ENCODE measurements at places on chromosomes 5 and 9.

- no peak for DNase-seq
Observed at GRCh38 chr5:143251190-143251589, 152.3 kb downstream of the NR3C1 start.

DNA sequence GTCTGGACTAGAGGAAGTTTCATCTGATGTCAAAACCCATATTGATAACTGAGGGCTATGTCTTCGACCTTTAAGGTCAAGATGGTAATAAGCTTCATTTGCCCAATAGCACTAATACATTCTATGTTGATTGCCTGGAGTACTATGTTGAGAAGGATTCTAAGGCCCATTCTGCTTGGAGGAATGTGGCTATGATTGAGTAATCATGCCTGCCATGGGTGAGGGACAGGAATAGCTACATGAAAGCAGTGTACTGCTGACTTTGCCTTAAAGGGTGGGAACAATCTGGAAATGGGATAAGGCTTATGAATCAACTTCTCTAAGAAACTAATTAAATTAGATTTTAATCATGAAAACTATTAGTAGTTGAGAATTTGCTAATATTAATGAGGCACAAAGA, 13.6 kb downstream of the NNT start:
- no peak for DNase-seq

DNA sequence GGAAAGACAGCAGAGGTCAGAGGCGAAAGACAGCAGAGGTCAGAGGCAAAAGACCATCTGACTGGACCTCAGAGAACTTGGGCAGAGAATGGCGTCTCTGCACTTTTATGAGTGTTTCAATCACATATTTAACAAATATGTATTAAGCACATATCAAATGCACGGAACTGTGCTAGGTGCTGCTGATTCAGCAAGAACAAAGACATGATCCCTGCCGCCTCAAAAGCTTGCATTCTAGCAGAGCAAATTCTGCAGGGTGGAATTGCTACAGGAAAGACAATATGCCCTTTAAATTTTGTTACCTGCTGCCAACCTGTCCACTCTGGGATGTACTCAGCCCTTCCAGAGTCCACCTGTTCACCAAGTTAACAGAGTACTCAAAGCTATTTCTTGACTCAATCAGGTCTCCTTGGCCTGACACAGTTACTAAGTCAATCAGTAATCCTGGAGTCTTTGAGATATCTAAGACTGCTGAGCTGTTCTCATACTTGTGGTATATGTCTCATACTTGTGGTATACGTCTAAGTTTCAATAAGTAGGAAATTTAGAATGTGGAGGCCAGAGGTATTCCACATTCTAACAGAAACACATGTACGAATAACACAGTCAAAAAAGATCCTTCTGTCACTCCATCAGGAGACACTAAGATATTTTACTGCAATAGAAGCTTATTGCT, 131.8 kb downstream of the GNAQ start:
- no peak for DNase-seq

DNA sequence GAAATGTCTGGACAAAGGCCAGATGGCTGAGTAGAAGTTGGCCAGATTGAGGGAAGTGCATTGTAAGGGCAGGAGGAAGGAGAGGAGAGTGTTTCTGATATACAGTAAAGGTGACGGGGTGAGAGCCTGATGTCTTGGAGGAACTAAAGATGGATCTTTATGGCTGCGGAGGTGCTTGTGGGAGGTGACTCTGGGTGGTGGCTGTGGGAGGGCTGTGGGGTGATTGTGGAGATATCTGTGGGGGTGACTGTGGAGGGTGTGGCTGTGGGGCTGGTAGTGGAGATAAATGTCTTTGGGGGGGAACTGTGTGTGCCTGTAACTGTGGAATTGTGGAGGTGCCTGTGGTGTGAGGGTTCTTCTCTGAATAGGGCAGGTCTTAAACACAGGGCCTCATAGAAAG, 121.4 kb downstream of the CMYA5 start:
- no peak for DNase-seq

DNA sequence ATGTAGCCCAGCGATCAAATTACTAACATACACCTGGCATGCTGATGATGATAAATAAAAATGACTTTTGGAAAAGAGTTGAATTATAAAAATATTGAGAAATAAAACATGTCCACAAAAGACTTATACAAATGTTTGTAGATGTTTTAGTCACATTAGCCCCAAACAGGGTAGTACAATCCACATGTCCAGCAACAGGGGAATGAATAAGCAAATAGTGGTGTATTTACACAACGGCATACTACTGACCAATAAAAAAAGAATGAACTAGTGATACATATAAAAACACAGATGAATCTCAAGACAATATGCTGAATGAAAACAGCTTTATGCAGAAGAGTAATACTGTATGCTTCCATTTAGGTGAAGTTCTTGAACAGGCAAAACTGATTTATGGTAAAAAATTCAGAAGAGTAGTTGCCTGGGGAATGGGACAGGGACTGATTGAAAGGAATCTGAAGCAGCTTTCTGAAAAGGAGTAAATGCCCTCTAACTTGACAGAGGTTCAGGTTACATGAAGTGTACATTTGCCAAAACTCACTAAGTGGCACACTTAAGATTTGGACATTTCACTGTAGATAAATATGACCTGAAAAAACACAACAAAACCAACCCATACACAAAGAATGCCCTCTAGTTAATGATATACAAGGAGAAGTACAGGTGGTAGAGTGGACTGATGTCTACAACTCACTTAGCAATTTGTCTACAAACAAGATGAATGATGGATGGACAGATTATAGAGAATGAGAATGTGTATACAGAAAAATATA, 35.4 kb downstream of the ACTL7A start:
- no peak for DNase-seq

DNA sequence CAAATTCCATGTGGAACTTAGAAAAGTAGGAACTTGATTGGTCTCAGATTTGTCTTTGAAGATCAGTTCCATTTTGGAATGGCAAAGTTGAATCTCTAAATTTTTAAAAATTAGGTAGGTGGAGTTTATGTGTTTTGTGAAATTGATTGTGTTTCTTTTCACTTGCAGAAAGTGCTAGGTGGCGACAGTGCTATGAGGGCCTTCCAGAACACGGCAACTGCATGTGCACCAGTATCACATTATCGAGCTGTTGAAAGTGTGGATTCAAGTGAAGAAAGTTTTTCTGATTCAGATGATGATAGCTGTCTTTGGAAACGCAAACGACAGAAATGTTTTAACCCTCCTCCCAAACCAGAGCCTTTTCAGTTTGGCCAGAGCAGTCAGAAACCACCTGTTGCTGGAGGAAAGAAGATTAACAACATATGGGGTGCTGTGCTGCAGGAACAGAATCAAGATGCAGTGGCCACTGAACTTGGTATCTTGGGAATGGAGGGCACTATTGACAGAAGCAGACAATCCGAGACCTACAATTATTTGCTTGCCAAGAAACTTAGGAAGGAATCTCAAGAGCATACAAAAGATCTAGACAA, 2.8 kb downstream of the PHAX start:
- no peak for DNase-seq

DNA sequence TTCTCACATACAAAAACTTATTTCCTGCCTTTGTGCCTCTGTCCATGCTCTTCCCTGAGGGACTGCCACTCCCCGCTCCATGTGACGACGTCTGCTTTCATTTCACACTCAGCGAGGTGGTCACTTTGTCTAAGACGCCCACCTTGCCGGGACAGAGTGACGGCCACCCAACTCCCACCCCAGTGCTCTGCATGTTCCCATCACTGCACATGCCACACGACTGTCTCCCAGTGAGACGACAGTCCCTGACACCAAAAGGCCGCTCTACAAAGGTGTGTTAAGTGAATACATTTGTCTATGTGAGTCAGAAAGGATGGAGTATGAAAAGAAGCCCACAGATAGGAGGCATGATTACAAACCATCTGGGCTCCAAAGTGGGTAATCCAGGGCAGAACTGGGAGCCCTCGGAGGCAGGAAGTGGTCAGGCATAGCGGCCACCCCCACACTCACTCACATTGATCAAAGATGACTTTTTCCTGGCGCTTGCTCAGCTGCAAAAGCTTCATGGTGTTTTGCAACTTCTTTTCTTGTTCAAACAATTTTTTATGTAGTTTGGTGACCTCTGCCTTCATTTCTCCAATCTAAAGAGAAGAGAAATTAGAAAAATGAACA, 185.8 kb downstream of the CDK5RAP2 start:
- no peak for DNase-seq

- no peak for DNase-seq
Observed at GRCh38 chr5:60685700-60686099, 14.3 kb downstream of the DEPDC1B start.

- DNase-seq = no peak
Observed at GRCh38 chr5:110112348-110112747, 422.6 kb downstream of the MAN2A1 start.

GRCh38 chr5:96350678-96351077, 82.4 kb downstream of the PCSK1 start:
- no peak for DNase-seq

DNA sequence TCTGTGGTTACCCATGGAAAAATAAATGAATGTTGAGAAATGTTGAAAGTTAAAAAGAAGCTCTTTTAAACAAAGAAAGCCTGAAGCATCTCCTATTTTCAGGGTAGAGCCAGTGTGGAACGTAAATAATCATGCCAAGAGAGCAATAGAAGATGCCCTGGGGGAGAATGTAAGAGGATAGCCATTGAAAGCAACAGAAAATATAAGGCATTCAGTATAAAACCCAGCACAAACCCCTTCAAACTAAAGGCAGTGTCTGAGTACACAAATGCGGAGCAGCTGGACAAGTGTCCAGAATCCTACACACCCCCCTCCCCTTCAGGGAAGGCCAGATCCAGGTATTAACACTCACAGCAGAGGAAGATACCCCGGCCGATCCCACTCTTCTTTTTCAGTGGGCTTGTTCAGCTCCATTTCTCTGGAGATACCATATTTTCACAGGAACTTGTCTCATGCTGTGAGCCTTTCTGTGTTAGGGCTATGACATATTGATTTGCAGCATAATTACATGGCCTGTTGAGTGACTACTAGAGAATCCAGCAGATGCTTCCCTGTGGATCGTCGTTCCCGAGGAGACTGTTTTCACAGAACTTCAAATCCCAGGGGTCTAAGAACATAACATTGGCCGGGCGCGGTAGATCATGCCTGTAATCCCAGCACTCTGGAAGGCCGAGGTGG, 101.2 kb downstream of the PLK2 start:
- DNase-seq = no peak

DNA sequence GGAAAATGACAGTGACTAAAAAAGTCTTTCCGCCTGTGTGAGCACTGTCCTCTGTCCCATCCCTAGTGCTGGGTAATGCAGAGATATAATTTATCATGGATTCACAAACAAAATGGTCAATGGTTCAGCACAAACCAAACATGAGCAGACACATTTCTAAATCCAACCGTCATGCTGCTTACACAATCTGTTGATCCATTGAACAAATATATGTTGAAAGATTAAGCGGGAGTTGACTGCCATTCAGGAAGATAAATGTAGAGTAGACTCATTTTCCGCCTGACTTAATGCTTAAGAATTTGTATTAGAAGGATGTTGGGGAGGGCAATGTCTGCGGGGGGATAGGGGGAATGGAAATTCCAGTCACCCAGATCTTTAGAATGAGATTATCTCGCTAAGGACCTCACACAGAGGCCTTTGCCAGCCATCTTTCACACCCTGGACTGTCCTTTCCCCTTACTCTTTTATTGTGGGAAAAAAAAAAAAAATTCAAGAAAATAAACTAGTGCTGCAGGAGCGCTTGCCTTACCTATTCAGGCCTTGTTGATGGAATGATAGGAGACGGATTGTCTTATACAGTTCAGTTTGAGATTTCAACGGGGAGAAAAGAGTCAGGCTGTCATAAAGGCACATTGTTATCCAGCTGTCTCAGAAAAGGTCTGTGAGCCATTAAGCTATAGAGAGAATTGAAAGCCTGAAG, 153.7 kb downstream of the TLE1 start:
- DNase-seq = no peak

DNA sequence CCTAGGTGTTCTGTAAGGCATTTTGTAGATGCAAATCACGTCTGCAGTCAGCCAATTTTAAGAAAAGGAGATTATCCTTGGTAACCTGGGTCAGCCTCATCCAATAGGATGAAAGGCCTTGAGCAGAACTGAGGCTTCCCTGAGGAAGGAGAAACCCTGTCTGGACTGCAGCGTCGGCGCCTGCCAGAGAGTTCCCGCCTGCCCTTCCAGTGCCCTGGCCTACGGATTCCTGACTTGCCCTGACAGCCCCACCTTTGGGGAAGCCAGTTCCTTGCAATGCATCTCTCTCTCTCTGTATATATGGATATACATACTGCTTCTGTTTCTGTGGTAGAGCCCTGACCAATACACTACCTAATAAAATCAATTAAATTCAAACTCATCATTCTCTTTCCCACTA, 66.2 kb upstream of the RUFY1 start:
- no peak for DNase-seq

DNA sequence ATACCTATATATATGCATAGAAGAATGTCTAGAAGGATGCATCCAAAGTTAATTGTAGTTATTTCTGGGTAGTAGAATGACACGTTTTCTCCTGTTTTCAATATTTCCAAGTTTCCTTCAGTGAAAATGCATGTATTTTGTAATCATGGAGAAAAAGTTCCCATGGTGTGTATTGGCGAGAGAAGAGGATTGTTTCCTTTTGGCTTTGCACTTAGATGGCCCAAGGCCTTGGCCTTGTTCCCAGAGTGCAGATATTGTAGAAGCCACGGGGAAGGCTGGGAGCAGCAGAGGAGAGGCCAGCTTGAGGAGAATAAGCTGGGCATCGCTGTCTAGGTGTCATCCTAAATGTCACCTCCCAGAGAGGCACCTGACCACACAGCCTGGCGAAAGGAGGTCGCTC, 44.0 kb downstream of the IRF1 start:
- no peak for DNase-seq

DNA sequence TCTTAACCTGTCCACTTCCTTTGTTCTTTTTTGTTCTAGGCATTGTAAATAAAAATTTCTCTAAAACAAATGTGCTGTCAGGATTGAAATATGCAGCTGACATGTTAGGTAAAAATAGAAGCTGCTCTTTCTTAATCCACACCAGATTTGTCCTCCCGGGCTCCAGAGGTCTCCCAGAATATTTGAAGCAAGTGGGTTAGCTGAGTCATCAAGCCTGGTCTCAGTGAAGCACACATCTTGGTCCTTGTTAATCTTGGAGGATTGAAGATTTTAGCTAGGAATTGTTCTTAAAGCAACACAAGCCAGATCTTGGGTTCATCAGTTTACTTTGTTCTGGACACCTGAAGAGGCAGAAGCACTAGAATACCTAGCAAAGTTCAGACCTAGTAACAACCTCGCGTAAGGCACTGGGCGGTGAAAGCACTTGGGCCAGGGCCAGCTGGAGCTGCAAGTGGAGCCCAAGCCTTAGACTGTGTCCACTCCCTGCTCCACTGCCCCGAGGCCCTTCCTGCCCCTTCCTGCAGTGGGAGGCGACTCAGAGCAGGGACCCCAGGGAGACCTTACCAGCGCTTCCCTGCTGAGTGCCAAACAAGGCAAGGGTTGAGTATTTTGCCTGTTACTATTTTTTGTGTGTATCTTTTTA, 36.5 kb downstream of the HABP4 start:
- DNase-seq = no peak

- no peak for DNase-seq
Observed at GRCh38 chr5:167071981-167072610, 1219.3 kb upstream of the WWC1 start.

- no peak for DNase-seq
Observed at GRCh38 chr9:1207686-1208085, 157.5 kb downstream of the DMRT2 start.

All from activated CD4-positive, CD25-positive, alpha-beta regulatory T cell (primary cell).